Central memory CD4-positive, alpha-beta T cell (primary cell): ENCODE measurements at places on chromosomes 5 and 9.

DNA sequence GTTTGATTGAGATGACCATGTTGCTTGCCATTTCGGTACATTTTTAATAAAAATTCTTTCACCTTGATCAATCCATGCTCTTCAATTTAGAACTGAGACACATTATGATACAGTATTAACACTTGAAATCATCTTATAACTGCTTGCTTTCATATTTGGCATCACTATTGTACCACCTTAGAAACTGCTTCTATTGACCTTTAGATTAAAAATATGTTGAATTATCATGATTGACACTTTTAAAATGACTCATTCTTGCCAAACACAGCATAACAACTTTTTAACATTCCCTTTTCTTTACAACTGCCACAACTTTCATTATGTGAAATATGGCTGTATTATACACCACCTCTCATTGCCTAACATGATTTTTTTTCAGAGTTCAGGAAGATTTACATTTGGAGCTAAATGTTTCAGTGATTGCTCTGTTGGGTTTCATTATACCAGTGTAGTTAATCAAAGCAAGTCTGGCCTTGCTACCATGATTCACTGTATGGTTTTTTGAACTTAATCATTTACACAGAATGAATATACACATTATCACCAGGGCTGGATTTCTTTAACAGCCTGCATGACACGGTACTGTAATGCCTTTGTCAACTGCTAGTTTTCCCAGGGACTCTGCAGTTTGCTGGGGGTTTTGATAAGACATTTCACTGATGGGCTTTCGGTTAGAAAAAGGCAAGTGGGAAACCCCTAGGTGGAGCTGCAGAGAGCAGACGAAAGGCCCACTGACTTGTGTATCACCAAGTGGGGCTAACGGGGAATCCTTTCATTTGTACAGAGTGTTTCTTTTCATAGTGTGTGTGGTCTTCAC, 93.6 kb upstream of the TLE4 start:
- no peak for DNase-seq

GRCh38 chr9:5712651-5713390, 83.9 kb downstream of the RIC1 start:
- no peak for DNase-seq

- no peak for DNase-seq
These were observed 41.5 kb upstream of the LARP1 start for GRCh38 chr5:154713615-154714125.

GRCh38 chr9:108983885-108984284, 29.4 kb downstream of the CTNNAL1 start:
- no peak for DNase-seq

DNA sequence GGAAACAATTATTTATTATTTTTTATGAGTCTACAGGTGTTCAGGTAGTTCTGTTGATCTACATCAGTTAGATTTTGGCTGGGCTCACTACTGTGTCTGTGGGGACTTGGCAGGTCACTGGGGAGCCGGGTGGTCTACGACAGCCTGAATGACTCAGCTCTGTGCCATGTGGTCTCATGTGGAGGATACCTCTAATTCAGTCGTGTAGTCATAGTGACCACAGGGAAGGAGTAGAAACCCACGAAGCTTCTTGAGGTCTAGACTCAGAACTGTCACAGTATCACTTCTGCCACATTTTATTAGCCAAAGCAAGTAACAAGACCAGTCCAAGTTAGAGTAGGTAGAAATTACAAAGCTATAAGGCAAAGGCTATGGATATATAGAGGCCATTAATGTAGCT, 64.7 kb upstream of the GRAMD2B start:
- DNase-seq, result no peak
